Hematopoietic multipotent progenitor cell treated with erythropoietin and hydrocortisone succinate and interleukin-3 and kit ligand, for 15 days (in vitro differentiated cells): ENCODE measurements at places on chromosomes 6 and 20.

DNA sequence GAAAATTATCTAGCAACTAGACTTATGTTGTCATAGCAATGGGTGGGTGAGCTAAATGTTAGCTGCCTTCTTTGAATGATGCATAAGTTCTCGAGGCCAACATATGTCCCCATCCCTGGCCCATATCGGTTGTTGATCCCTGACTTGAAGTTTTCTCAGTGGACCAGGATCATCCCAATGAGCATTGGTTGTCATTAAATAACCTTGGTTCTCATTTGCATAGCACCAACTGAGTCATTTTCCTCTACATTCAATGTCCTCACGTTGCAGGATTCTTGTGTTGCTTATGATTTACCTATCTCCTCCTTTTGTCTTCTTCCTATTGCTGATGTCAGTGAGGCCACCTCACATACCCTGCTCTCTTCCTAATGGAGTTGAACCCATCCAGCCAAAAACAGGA lies 12.1 kb upstream of the AHCY start:
- no peak for DNase-seq

GRCh38 chr6:42404484-42404883 lies 47.2 kb downstream of the TRERF1 start:
- DNase-seq = no peak

- DNase-seq = no peak
Measured at GRCh38 chr20:59307270-59307669, 6.9 kb downstream of the EDN3 start.

DNA sequence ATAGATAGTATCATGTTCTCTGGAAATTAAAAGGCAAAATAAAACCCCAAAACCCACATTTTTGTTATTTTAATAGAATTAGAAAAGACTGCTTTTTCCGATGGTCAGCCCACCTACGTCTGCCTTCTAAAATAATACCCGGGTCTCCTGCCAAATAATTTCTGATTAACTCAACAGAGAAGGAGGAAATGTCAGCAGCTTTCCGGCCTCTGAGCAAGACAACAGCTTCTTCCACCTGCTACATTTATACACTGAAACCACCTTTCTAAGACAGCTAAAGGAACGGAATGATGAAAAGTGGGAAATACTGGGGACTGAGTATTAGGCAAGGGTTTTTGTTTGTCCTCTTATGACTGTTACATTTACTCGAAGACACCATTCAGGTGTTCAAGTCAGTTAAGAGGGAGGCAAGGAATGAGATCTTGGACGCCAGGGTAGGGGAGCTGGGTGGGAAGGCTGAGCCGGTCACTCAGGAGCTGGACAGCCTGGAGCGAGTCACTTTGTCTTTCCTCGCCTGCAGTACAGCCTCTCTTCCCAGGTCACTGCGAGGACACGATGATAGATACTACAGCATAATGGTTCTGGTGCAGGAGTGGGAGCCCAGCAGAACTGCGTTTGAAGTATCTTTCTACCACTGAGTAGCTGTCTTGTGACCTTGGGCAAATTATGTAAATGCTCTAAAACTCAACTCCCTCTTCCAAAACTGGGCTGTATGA lies 96.3 kb upstream of the QKI start:
- DNase-seq = no peak

- DNase-seq = no peak
Measured at GRCh38 chr6:139343052-139343750, 31.2 kb downstream of the CITED2 start.

- no peak for DNase-seq
Measured at GRCh38 chr20:18103497-18103896, 34.2 kb upstream of the KAT14 start.

DNA sequence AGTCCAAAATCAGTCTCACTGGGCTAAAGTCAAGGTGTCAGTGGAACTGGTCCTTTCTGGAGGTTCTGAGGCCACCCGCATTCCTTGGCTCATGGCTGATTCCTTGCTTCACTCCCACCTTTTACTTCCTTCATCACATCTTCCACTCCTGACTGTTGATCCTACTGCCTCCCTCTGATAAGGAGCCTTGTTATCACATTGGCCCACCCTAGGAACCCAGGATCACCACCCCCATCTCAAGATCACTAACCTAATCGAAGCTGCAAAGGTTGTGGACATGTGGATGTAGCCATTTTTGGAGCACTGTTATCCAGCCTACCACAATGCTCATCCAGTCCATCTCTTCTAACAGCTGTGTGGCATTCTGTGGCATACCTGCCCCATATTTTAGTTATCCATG lies 87.2 kb downstream of the TNFAIP3 start:
- no peak for DNase-seq

DNA sequence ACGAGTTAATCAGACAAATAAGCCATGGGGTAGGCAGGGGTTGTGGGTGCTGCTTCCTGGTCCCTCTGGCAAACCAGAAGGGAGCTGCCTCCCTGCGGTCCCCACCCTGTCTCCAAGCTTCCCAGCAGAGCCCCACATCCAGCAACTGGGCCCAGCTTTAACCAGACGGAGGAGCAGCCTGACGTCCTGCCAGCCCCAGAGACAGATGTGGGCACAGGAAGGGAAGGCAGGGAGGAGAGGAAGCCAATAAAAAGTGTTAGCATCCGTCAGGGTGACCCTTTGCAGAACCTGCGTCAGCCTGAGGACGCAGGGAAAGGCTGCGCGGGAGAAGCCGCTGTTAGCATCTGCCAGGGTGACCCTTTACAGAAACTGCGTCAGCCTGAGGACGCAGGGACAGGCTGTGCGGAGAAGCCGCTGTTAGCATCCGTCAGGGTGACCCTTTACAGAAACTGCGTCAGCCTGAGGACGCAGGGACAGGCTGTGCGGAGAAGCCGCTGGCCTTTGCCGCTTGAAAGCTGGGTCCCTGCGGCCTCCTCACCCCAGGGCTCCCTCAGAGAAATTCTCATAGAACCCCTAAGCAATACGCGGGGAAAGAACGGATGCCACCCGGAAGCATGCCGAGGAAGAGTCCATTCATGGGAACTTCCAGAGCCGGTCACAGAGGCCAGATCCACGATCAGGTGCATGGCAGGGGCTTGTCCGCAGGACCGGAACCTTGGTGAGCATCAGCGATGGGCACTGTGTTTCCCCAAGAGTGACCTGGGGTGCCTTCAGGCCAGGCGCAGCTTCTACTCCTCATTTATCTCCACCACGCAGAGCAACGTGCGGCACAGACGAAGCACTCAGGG lies 15.9 kb downstream of the DLL1 start:
- DNase-seq = no peak

GRCh38 chr20:52913650-52914387 lies 58.3 kb upstream of the TSHZ2 start:
- no peak for DNase-seq

GRCh38 chr6:2505624-2506023 lies 245.1 kb downstream of the MYLK4 start:
- DNase-seq = peak; percentile 4

DNA sequence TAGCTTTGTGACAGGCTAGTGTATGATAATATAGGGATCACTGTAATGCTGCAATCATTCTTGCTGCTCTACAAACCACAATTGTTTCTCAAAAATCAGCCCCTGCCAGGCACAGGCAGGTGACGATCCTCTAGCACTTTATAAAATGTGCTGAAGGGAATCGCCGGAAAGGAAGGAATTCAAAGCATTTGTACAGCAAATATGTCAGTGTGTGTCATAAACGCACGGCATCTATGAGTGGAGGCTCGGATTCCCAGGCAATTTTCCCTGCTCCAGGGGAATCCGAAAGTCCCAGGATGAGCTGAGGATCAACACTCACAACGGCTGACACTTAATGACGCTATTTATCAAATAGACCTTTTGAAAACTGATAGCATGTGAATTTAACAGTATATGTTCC lies 1.4 kb downstream of the PHACTR1 start:
- no peak for DNase-seq

- DNase-seq = no peak
Measured at GRCh38 chr6:169498916-169499513, 202.8 kb downstream of the WDR27 start.

DNA sequence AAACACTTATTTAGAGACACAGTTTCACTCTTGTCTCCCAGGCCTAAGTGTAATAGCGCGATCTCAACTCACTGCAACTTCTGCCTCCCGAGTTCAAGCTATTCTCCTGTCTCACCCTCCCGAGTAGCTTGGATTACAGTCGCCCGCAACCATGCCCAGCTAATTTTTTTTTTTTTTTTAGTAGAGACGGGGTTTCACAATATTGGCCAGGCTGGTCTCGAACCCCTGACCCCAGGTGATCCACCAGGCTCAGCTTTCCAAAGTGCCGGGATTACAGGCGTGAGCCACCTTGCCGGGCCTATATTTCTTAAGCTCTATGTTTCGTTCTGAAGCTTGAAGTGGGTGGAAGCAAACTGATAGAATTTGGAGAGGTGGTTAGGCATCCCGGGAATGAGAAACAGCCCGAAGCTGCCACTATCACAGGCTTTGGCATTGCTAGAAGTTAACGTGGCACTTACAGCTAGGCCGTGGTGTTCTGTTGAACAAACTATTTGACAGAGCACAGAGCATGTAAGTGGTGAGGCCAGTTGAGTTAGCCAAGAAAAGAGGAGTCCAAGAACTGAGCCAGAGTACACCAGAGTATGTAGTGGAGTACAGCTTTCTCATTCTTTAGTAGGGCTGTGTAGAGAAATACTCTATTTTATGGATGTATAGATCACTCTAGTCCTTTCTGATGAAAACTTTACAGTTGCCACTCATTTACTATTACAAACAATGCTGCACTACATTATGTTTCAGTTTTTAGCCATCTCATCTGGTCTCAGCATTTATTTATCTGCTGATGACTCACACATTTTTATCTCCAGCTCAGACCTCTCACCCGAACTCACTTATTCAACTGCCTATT lies 62.0 kb upstream of the HFE start:
- peak; percentile 83 for DNase-seq

DNA sequence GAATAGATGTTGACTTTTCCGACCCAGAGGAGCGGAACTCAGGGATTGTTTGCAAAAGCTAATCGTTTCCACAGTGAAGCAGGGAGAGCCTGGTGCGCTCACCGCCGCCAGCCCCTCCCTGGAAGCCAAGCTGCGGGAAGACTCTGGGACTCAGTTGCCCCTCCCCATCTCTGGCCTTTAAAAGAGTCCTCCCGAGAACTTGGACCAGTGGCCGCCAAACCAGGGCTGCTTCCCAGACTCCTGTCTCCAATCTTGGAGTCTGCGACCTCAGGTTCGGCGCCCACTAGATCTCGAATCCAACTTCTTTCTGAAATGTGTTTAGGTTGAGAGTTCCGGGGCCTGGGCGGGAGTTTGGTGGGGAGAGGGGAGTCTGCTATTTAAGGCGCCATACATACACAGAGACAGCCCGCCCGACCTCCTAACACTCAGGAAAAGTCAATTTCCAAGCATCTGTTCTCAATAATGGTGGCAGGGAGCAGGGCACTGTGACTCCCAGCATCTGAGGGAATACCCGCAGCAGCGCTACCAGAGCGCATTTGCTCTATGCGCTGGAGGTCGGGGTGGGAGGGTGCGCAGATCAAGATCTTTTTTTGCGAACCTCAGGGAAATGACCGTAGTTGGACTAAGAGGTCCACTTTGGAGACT lies 800 bp upstream of the GRIK2 start:
- DNase-seq = no peak

DNA sequence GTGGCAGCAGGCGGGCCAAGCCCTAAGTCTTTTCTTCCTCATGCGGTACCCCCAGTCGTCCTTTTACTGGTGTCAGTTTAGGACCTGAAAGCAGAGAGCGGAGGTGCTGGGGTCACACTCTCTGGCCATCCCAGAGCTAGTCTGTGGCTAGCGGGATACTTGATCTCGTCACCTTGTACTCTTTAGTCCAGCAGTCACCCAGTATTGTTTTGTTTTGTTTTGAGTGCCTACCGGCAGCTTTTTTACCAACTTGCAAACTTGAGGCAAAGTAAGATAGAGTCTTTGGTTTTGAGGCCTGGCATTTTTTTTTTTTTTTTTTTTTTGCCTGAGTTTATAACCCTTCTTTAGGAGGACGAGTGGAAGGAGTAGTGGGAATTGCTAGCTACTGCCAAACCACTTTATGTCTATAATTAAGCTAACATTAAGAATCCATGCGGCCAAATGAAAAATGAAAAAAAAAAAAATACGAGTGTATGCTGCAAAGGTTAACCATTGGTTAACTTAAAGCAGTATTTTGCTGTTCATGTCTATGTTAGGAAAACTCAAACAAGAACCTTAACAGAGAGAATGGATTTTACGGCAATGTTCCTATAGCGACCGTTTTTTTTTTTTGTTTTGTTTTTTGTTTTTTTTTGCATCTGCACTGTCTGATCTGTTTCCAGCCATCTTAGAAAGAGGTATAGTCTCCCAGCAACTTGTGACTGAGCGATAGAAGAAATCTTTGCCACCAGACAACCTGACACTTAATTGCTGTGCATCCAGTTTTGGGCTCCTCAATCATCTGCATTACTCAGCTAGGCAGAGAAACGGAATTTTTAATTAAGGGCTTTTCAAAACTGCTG lies 56.9 kb downstream of the FAM217A start:
- peak; percentile 54 for DNase-seq

DNA sequence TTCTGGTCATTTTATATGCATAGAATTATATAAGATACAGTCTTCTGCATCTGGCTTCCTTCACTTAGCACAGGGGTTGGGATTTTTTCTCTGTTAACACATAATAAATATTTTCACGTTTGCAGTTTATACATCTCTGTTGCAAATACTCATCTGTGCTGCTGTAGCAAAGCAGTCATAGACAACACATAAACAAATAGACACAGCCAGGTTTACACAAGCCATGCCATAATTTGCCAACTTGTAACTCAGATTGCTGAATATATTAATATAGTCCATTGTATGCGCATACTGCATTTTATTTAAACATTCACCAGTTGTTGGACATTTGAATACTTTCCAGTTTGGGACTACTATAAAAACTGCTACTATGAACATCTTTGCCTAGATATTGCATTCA lies 35.0 kb downstream of the LMBRD1 start:
- no peak for DNase-seq

DNA sequence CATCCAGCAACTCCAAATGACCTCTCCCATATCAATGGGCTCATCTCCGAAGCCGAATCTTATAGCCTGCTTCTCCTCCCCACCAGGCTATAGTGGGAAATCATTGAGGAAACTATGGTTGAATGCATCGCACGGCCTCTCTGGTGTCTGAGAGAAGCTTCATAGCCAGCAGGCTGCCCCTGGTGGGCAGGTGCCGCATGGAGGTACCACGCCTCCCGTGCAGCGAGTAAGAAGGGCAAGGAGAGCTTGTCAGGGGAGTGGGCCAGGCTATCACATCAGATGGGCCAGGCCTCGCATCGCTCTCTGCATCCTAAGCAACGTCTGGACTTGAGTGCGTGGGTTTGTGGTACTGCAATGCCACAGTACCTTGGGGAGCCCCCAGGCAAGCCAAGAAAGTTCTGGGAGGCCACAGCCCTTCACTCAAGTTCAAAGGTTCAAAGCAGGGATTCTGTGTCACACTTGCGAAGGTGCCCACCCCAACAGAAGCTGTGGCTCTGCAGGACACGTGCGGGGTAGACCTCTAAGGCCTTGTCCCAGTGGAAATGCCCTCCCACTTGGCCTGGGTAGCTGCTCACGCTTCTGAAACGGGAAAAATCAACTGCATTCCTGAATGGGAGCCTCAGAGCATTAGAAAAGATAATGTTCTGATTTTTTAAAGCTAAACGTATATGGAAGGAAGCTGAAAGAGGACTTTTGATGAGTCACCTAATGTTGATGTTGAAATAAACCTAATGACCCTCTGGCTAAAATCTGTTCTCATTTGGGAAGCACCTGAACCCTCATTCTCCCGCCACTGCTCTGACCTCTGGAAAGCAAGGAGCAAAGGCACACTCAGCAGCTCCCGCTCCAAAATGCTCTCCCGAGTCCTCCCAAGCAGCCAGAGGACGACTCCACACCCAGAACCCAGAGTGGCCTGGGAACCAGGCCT lies 8.4 kb upstream of the IRF4 start:
- DNase-seq = no peak

- DNase-seq = no peak
Measured at GRCh38 chr6:27761391-27761790, 150.8 kb downstream of the OR2B2 start.
